ENCODE measurements at places on chromosomes 11 and 22.

GRCh38 chr11:125416981-125417935 lies 78.8 kb downstream of the FEZ1 start:
- DNase-seq, result no peak

GRCh38 chr11:94786264-94787126 lies 18.3 kb downstream of the AMOTL1 start:
- no peak for DNase-seq

DNA sequence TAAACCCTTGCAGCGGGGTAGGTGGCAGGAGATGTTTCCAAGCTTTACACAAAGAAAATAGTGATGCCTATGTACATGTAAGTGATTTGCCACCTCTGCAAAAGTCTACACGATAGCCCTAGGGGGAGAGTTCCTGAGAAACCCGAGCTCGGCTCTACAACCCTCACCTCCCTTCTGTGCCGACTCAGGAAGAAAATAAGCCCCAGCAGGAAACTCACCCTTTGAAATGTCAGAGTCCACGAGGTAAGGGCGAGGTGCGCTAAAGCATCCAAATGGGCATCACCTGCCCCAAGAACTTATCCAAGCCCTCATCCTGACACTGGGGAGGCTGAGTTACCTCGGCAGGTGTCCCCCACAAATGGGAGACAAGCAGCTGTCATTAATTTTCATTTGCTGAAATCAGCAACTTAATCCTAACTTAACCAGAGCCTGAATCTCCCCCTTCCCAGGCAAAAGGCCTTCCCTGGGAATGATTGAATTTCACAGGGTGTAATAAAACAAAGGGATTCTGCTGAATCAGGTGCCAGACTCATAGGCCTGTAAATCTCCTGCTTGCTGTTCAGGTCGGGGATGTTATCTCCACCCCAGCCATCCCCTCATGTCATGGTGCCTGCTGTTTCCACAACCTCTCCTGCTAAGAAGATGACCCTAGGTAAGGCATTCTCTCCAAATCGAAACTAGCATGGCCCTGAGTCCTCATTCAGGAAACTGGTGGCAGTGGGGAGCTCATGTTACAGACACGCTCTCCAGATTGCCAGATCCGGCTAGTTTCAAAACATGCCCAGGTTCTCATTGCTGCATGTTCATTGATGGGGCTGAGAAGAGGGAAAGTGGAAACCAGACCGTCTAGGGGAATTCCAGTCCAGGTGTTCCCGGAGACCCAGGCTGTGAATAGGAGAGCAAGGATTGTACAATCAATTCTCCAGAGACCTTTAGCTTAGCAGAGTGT lies 105.3 kb upstream of the KIRREL3 start:
- no peak for DNase-seq

GRCh38 chr11:124340142-124340447 lies 20.1 kb upstream of the OR8D2 start:
- no peak for DNase-seq

GRCh38 chr11:1920909-1921573 lies 1.5 kb downstream of the TNNT3 start:
- no peak for DNase-seq

DNA sequence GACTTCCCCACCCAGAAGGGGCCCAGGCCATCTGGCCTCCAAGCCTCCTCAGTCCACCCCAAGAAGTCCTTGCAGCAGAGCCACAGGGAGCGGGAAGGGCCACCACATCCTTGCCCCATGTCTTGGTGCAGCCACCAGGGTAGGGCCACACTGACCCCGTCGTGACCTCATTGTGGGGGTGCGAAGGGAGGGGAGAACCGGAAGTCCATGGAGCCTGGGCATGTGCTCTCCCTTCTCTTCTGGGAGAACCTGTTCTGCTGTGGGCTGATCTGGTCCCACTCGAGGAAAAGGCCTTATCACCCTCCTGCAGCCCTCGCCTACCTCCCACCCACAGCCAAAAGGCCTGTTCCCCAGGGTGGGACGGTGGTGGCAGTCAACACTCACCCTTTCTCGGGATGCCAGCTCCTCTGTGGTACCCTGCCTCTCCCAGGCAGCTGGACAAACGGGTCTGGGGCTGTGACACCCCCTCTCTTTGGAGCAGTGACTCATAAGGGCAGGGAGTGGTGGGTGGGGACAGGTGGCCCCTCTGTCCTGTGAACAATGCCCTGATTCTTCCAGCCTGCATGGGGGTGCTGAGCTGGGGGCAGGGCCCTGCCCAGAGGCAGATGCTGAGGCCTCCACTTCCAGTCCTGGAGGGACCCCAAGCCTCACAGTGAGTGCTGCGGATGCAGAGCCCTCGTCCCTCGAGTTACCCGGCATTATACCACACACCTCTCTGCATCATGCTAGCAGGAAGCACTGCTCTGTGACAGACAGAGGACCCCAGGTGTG lies 14.6 kb upstream of the CTSD start:
- DNase-seq, result no peak

- DNase-seq, result no peak
Measured at GRCh38 chr22:46079861-46080821, 70.2 kb upstream of the PPARA start.

DNA sequence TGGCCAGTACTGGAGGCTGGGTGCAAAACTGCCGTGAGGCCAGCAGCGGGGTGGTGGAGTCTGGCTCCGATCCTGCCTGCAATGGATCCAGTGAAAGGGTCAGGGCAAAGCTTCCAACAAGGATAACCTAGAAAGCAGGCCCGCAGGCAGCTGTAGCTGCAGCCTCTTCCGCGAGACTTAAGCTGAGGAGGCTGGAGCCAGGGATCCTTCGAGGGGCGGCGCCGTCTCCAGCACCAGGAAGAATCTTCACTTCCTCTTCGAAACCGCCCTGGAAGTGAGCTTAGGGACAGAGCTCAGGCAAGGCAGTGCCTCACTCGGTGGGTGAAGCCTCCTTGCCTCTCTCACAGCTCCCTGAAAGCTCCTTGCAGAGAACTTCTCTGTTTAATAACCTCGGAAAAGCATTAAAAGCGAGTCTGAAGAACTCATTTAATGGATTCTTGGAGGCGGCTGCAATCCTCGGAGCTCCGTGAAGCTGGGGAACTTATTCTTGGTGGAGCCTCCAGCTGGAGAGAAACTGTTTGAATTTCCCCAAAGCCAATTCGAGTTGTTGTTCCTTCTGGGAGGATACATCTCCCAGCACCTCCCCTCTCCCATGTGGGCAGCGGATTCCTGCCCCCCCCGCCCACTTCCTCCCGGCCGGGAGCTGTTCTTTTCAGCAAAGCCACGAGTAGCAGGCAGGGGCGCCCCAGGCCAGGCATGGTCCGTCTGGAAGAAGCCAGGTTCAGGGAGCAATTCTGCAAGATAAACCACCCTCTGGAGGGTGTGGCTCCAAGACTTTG lies 169.9 kb downstream of the CTTN start:
- no peak for DNase-seq

DNA sequence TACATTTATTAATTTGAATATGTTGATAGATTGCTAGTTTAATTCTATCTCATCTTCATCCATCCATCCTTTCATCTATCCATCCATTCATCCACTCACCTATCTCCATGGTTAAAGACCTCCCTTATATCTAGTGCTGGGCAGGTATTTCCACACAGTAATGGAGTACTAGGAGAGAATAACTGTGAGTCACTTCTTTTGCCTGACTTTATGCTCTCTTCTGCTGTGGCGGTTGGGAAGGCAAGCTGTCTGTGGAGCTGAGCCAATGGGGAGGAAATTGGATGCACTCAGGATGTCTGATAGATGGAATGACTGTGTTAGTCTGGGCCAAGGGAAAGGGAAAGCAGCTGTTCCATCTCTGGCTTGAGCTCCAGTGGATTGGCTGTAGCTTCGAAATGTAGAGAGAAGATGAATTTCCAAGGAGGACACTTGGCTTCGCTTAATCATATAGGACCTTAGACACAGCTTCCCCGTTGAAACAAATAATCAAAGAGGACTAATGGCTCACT lies 60.3 kb downstream of the NELL1 start:
- DNase-seq, result no peak

DNA sequence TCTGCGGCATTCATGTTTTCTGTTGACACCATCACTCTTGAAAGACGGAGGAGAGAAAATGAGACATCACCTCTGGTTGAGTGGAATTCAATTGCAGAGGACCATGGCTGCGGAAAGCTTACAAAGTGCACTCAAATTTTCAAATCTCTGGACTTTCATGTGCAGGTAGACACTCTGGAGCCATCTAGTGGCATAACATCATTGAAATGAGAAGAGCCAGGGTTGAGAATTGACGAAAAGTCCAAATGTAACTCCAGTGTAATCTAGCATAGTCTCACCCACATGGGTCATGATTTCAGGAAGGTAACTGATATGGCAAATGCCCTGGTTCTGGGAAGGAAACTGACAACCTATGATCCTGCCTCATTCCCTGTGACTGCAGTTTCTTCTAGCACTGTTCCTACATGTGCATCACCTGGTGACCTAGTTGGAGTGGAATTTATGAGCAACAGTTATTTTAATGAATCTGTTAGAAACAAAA lies 687.8 kb downstream of the KCNA4 start:
- DNase-seq, result no peak

- no peak for DNase-seq
Measured at GRCh38 chr22:40654522-40655167, 18.1 kb upstream of the MRTFA start.

DNA sequence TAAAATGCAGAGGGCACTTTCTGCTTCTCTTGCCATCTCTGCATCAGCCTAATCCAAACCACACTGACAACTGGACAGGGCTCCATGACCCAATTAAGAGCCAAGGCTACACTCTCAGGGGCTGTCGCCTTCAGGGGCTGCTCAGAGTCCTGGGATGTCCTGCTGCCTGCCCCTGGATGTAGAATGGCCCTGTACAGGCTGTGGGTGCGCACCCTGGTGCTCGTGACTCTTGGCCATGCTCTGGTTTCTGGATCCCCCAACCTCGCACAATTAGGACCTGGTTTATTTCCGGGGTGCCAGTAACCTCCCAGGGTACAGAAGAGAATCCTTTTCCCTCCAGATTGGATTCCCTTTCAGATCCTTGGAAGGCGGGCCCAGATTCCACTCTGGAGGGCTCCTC lies 11.3 kb downstream of the IFT27 start:
- no peak for DNase-seq

GRCh38 chr11:115300660-115301428 lies 203.4 kb downstream of the CADM1 start:
- no peak for DNase-seq

DNA sequence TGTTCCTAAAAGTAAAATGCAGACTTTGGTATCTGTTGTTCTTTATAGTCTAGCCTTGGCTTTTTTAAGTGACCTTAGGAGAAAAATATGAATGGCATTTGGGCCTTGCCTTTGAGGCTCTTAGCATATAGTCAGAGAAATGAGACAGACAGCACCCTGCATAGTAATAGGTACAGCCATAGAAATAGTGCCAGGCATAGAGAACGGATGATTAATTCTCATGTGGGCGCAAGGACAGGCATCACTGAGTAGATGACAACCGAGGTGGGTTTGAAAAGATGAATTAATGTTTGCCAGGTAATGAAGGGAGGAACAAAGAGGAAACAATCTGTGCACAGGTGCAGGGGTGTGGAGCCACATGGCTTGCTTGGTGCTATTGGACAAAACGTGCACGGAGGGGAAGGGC lies 90.5 kb downstream of the BMAL1 start:
- no peak for DNase-seq

GRCh38 chr11:2711161-2711560 lies 11.4 kb upstream of the KCNQ1OT1 start:
- DNase-seq, result no peak

- DNase-seq, result no peak
Measured at GRCh38 chr11:47061429-47062178, 115.1 kb downstream of the ARFGAP2 start.

- DNase-seq, result no peak
Measured at GRCh38 chr11:114964676-114965214, 286.4 kb downstream of the NXPE2 start.
